ENCODE measurements at places on chromosomes 2 and 18.

GRCh38 chr2:8212239-8212638, 469.6 kb upstream of the ID2 start:
- no peak for DNase-seq

- no peak for DNase-seq
These were observed 45.6 kb upstream of the TMEM178A start for GRCh38 chr2:39620067-39620466.

GRCh38 chr2:7191932-7192331, 274.7 kb downstream of the RNF144A start:
- DNase-seq: no peak

DNA sequence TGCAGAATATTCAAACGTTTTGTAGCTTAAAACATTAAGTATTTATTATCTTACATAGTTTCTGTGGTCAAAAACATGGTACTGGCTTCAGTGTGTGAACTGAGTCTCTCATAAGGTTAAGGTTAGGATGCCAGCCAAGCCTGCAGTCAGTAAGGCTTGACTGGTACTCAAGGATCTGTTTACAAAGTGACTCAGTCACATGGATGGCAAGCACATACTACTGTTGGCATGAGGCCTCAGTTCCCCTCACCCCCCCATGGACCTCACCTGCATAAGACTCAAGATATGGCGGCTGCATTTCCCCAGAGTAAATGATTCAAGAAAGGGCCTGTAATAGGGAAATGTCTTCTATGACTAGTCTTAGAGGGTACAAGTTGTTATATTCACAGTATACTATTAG, 1167.5 kb downstream of the DPP10 start:
- DNase-seq: no peak

GRCh38 chr2:69214898-69215297, 172.1 kb downstream of the GFPT1 start:
- DNase-seq: no peak

DNA sequence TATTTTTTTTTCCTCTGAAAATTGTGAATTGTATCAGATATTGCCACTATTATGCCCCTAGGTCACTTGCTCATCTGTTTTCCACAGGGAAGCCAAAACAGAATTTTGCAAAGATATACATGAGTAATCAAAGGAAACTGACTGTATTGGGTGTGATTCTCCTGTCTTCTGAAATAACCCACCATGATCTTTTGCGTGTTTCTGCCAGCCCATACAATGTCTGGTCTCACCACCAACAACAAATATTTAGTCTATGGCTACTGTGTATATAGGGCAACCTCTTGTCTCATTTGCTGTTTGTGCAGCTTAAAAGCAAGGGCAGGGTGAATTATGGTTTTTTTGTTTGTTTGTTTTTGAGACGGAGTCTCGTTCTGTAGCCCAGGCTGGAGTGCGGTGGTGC, 26.5 kb downstream of the EPAS1 start:
- no peak for DNase-seq

DNA sequence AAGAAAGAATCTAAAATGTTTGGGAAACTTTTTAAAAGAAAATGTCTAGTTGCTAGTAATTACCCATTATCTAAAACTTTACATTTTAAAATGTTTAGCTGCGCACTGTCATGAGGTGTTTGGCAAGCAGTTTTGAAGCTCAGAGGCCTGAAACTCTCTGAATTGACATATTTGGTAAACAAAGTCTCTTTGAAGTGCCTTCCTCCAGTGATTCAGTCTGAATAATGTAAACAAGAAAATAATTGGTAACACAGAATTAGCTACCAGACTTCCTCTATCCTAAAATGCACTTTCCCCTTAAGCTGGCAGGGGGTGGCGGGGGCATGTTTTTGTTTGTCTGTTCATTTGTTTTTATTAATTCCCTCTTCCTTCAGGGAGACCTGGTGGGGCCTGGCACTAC, 61.4 kb downstream of the WDR75 start:
- DNase-seq: no peak

- no peak for DNase-seq
These were observed 178.2 kb upstream of the ZC3H15 start for GRCh38 chr2:186307871-186308270.

GRCh38 chr18:44764863-44765262, 84.2 kb downstream of the SETBP1 start:
- no peak for DNase-seq

DNA sequence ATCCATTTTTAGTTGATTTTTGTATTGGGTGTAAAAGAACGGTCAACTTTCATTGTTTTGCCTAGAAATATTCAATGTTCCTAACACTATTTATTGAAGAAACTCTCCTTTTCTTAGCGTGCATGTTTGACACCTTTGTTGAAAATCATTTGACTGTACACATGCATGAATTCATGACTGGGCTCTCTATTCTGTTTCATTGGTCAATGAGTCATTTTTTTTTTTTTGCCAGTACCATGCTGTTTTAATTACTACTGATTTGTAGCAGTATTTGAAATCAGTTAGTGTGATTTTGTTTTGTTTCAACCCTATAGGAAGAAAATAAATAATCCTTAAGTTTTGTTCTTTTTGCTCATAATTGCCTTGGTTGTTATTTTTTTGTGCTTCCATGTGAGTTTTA, 828.7 kb downstream of the SUCLG1 start:
- no peak for DNase-seq

DNA sequence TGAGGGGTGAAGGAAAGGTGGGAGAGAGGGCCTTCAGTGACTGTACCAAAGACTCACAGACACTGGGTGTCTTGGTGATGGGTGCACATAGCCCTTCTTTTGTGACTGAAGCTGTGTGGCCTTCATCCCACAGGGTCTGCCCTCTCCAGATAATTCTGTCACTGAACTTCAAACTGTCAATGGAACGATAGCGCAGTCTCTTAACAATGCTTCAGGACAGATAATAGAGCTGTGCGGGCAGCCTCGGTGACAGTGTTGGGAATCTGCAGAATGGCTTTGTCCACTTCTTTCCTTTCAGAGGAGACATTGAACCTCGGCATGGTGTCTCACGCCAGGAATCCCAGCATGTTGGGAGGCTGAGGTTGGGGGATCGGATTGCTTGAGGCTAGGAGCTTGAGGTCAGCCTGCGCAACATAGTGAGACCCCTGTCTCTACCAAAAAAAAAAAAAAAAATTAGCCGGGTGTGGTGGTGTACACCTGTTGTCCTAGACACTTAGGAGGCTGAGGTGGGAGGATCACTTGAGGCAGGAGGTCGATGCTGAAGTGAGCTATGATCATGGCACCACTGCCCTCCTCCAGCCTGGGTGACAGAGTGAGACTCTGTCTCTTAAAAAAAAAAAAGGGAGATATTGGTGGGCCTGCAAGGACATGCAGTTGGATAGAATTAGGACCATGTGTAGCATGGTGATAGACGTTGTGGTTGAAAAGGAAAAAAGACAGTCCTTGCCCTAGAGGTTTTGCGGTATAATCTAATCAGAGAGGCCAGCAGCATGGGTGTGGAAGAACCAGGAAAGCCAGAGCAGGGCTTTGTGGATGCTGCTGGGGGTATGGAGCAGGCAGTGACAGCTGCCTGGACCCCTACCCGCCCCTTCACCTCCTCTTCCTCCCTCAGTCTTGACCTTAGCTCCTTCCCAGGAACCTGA, 91.4 kb downstream of the LDLRAD4 start:
- no peak for DNase-seq

- DNase-seq: no peak
These were observed 1.7 kb downstream of the PFN4 start for GRCh38 chr2:24121469-24121868.

DNA sequence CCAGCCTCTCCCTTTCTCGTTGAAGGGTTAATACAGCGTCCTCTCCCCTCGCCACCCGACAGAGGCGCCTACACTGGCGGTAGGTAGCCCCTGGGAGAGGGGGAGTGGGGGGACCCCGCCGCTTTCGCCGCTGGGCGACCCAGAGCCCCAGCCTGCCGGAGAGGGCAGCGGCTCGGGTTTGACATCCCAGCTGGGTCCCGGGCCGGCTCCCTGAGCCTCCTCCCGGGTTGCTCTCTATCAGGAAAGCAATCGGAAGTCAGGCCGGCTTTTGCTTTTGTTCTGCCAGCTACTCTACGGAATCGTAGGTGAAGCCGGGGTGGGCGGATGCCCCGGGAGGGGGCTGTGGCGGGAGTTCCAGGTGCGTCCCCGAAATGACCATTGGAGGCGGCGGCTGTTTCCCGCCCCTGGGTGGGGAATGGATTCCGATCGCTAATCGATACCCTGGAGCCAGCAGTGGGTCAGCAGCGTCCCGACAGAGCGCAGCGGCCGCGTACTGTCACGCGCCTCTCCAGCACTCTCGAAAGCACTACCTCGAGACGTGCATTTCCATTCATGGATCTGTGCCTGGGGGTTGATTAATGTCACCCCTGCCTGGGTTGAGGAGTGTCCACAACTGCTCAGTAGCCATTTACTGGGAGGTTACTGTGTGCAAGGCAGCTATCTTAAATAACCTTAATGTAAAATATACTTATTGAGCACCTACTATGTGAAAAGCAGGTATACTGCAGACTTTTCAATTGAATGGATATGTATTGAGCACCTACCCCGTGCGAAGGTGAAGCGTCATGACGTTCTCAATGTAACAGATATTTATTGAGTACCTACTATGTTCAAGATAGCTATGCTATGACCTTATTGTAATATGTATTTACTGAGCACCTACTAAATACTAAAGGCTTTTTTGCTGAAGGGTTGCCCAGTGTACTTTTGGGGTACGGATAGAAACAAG, 1.1 kb downstream of the MAPK4 start:
- DNase-seq: no peak

GRCh38 chr18:394987-395362, 105.5 kb downstream of the COLEC12 start:
- no peak for DNase-seq

DNA sequence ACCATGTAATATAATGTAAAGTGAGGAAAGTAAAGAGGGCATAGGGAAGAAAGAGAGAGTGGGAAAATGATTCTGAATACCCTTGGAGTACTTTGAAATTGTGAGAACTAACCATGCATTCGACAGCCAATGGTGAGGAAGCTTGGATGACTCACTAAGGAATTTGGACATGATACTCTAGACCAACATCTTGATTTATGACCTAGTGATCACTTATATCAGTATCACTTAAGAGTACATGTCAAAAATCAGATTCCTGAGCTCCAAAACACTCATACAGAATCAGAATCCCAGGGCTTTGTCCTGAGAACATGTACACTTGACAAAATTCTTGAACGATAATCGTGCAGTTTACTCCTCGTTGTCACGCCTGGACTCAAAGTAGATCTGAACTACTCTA, 1899.8 kb upstream of the PIK3C3 start:
- DNase-seq: no peak

DNA sequence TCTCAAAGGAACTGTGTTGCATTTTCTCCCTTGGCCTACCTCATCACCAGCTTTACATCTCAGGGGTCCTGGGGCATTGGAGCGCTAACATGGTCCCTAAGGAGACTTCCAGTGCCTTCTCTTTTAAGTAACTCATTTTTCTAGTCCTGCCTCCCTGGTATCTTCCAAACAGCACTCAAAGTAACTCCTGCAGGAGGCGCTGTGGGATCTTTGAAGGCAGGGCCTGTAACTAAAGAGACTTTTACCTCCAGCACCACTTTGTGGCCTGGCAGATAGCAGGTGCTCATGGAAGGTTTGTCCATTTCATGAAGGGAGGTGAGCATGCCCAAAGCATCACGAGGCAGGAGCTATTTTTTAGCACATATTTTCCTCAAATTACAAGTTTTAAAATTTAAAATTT, 411.0 kb upstream of the GYPC start:
- DNase-seq: peak; percentile 12

DNA sequence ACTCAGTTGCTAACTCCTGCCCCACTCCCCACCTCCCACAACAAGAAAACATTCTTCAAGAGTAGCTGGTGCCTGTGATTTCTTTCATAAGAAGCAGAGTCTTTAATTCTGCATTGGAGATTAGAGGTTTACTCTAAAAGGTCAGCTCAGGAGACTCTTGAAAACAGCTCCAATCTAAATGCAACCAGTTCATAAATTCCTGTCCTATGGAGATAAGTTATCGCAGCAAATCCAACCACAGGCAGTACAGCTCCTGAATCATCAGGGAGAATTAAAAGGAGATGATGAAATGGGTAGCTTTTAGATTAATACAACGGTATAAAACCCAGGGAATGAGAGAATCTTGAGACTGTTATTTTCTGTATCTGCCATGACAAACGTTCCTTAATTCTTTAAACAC, 130.7 kb downstream of the SOCS6 start:
- no peak for DNase-seq

DNA sequence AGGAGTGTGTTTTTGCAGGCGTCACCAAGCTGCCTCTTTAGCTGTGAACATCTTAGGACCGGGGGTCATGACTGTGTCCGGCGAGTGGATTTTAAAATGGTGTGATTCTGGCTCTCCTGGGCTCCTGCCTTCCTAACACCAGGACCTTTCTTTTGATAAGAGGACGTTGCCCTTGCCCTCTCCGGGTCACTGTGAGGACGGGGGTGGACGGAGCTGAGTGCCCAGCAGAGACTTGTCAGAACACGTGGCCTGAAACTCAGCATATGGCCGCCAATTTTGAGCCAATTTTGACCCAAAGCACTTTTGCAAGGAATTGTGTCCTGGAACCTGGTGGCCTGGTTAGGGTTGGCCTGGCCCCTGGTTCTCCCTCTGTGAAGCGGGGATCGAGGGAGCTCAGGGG, 40.2 kb downstream of the RTP5 start:
- DNase-seq: no peak

DNA sequence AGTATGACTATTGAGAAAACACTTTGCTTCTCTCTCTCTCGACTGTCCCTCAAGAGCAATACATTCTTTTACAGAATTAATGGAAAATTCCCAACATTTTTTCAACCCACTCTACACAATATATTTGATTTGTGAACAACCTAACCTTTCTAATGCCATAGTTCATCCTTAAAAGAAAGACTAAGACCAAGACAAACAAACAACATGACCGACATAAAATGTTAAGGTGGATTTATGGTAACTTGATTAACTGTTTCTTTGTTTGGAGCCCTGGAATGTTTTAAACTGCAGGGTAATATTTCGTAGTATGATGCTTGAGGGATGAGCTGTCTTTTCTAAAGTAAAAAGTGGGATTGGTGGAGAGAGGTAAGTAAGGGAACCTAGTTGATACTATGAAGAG, 738.2 kb downstream of the MBD2 start:
- no peak for DNase-seq

- DNase-seq: no peak
These were observed 207.4 kb upstream of the SYT4 start for GRCh38 chr18:43484710-43485109.

DNA sequence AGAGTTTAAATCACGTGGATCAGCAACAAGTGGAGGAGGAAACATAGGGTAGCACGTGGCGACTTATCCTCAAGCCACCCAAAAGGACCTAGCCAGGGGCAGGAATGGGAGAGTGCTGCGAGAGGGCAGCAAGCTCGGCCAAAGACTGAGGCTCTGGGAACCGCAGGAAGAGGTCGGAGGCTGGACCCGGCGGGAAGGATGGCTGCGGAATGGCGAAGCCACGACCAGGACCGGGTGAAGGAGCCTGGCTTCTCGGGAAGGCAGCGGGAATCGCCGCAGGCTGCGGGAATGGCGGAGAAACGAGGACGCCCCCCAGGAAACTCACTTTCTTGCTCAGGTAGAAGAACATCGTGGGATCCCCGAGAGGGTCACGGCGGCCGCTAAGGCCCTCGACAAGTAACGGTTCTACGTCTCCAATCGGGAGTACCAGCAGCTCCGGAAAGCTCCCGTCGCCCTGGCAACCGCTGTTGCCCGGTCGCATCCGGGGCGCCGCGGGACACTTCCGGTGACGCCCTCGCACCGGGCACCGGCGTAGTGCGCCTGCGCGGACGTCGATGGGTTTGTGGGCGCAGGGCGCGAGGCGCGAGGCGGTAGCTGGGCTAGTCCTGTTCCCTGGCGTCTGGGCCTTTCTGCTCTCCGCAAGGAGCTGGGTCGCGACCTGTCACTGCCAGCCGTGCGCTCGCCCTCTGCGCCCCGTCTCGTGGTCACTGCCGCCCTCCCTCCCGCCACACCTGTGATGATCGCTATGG, at the start of gene WDR35:
TSS of gene WDR35 (minus strand) at position 439 of the 749 bp plus-strand sequence. CDS start at position 349, 90 bp downstream.
- peak; percentile 83 for DNase-seq

Measured in GM19239 (cell line).